ENCODE measurements at places on chromosomes 6 and 20.

DNA sequence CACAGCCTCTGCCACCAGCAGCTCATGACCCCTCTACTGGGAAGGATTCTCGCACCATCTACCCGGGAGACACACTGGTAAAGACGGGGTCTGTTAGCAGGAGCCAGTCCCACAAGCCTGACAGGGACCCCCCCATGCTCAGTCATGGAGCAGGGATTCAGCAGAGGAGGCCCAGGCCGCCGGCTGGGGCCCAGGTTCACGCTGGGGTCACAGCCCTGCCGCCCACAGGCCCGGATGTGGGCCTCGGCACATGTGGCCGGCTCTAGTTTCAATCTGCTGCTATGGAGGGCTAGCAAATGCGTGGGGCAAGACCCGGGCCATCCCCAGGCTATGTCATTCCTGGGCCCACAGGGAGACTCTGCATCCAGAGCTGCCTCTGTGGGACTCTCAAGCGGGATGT, 25.1 kb downstream of the PXDC1 start:
- DNase-seq, result no peak

- DNase-seq, result no peak
Measured at GRCh38 chr6:132443206-132443605, 41.9 kb upstream of the MOXD1 start.

DNA sequence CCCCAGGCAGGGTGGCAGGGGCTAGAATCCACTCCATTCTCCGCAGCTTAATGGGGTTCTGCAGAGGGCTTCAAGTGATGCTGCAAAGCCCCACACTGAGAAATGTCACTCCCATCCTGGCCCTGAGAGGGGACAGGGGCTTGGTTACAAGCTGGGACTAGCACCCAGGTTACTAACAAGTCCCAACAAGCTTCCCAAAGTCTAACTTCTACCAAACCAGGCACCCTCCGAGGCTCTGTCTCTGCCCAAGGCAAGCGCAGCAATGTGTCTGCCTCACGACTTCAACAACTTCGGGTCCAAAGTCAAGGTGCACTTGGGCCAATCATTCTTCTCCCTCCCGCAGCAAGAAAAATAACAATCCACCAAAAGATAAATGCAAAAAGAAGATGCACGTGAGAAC, 45.6 kb downstream of the NFATC2 start:
- DNase-seq, result no peak

DNA sequence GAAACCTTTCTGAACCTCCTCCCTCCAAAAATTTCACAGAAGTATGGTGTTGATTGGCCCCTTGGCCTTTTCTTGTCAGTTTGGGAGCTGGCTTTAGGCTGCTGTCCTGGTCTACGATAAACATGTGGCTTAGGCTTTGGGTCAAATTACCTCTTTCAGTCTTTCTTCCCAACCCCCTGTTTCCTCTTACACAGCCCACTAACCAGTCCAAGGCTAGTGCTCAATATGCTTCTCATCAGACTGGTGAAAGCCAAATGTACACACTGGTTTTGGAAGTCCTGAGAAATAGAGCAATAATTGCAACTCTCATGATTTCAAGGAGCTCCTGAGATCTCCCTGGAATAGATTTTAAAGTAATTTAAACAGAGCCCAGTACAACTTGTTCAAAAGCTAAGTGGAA, 933.7 kb upstream of the GJE1 start:
- DNase-seq, result no peak

GRCh38 chr6:35581633-35582032, 68.9 kb upstream of the TULP1 start:
- no peak for DNase-seq

GRCh38 chr6:127078669-127079068, 39.8 kb upstream of the RSPO3 start:
- DNase-seq, result no peak

GRCh38 chr6:63533026-63533425, 39.3 kb upstream of the LOC128125822 start:
- no peak for DNase-seq

DNA sequence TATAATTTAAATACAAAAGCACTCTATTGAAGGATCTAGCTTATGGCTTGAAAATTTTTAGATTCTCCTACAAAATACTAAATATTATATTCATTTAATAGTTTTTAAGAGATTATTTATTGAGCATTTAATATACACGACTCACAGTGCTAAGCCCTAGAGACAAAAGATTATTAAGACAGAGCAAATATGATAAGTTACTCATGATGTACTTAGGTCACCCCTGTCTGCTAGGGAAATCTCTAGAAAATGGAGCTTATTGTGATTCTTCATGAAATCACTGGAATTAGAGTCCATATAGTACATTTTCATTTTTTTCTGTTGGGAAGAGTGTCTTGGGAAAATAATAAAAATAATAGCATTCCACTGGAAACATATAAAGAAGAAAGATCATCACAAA, 37.8 kb downstream of the BEND6 start:
- DNase-seq, result no peak

DNA sequence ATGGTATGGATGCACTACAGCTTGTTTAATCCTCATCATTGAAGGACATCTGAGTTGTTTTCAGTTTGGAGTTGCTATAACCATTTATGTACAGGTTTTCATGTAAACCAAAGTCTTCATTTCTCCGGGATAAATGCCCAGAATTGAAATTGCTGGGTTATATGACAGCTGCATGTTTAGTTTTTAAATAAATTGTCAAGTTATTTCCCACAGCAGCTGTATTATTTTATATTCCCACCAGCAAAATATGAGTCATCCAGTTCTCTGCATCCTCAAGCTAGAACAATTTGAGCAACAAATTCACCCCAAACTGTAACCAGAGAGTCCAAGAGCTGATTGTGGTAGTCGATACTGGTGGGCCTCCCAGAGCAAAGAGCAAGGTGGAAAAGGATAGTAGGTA, 161.0 kb upstream of the PRND start:
- DNase-seq, result no peak

DNA sequence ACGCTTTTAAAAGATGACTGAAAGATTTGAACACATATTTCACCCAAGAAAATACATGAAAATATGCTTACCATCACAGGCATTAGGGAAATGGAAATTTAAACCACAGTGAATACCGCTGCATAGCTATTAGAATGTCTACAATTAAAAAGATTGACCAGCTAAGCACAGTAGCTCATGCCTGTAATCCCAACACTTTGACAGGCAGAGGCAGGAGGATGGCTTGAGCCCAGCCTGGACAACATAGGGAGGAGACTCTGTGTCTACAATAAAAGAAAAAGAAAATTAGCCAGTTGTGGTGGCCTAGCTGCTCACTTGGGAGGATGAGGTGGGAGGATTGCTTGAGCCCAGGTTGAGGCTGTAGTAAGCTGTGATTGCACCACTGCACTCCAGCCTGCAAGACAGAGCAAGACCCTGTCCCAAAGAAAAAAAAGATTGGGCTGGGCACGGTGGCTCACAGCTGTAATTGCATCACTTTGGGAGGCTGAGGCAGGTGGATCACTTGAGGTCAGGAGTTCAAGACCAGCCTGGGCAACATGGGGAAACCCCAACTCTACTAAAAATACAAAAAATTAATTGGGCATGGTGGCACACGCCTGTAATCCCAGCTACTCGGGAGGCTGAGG, 163.7 kb upstream of the AKAP12 start:
- DNase-seq, result no peak

GRCh38 chr20:56809668-56810067, 180.6 kb downstream of the TFAP2C start:
- DNase-seq, result no peak

- DNase-seq, result no peak
Measured at GRCh38 chr6:110814102-110815014, 911 bp downstream of the CDK19 start.

- no peak for DNase-seq
Measured at GRCh38 chr6:34657307-34657978, 39.1 kb downstream of the ILRUN start.

DNA sequence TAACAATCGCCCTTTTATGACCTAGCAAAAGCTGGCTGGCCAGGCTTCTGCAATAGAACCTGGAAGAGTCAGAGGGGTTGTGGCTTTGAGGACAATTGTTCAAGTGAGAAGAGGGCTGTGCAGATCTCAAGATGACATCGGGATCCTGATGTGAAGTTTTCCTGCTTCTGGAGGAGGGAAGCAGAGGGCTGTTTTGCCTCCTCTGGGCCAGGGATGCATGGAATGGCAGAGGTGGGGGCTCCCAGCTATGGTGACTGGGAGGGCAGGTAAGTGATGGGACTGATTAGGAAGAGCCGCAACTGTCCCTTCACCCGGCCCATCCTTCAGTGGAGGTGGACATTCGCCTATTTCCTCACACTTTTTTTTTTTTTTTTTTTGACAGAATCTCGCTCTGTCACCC, 43.4 kb upstream of the BLCAP start:
- no peak for DNase-seq

DNA sequence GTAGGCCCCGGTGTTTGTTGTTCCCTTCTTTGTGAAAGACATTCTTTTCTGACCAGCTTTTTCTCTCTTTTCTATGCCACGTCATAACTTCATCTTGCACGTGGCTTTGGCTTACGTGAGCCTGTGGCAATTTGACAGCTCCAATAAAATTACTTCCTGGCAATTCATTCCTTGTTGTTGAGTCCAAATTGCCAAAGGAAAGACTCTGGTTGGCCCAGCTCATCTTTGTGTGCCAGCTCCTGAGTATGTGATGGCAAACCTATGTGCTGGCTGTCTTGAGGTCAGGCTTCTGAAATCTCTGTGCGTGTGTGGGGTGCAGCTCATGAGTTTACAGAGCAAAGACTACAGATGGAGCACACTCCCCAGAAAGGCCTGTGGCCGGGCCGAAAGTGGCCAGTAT, 272.5 kb upstream of the SGK1 start:
- DNase-seq, result no peak

GRCh38 chr20:18999086-18999485, 185.5 kb downstream of the SCP2D1 start:
- no peak for DNase-seq

DNA sequence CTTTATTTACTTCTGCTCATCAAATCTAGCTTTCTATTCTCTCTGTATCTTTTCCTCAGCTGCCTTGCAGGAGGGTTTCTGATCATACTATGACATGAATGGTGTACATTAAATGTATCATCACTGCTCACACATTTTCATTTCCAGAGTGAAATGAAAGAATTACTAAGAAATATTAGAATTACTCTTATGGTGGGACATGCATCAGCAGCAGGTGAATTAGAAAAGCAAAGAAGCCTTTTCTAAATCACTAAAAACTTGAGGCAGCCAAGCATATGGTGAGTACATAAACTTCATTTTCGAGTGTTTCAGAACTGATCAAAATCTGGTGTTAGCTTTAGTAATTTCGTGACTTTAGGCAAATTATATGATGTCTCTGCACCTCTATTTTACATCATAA, 23.6 kb downstream of the IL17A start:
- DNase-seq, result no peak

DNA sequence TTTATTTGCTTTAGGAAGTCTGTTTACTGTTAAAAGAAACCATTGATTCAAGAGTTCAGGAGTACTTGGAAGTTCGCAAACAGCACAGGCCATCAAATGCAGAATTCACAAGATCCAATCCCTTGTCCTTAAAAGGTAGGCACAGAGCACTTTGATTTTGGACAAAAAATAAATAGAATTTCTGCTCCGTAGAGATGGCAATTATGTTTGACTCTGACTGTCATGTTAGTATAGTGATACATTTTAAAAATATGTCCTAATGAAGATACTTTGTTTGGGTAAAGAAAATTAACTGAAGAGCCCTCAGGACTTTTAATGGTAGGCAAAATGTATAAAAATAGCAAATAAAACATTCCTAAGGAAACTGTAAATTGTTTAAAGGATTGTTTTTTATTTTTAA, 113.1 kb downstream of the JAG1 start:
- DNase-seq, result no peak

DNA sequence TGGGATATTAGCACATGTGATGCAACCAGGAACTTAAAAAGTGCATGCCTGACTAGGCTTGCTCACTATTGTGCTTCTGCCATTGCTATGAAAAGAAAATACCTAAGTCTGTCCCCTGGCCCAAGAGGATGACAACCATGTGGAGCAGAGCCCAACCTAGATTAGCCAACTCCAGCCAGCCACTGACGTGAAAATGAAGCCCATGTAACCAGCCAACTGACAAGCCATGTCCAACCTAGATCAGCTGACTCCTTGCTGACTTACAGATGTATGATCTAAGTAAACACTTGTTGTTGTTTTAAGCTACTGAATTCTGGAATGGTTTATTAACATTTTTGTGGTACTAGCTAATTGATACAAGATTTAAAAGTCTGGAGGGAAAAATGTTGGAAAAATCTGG, 47.5 kb downstream of the PIGU start:
- no peak for DNase-seq

- DNase-seq, result no peak
Measured at GRCh38 chr20:24465159-24465558, 4.3 kb upstream of the SYNDIG1 start.

DNA sequence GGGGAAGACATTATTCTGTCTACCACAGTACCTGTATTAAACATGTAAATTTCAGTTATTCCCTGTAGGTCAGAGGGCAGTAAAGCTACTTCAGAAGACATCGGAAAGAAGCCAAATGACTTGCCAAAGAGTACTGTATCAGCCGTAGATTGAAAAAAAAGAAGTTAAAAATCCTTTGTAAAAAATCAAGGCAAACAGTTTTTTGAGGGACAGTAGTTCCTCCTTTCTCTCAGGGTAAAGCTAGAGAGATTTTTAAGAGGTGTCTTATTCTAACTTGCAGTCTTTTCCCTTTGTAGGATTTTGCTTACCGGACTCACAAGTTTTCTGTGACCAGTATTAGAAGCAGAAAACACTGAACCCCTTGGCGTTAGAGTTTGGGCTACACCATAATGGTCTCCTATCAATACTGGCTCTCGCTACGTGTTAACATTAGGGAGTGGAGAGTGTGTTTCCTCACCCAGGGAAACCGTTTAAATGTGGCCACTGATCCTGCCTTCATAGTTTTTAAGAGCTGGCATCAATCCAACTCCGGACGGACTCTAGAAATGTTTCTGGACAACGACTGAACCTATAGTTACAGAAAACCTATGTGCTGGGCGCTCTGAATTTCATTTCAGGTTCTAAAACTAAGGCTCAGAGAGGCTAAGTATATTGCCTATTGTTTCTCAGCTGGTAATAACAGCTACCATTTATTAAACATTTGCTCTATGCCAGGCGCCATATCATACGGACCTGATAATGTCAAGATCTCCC, 1.3 kb upstream of the ASXL1 start:
- no peak for DNase-seq

GRCh38 chr6:70673601-70674000, 5.9 kb downstream of the SMAP1 start:
- no peak for DNase-seq

- no peak for DNase-seq
Measured at GRCh38 chr20:62339647-62340062, 27.5 kb downstream of the LAMA5 start.

DNA sequence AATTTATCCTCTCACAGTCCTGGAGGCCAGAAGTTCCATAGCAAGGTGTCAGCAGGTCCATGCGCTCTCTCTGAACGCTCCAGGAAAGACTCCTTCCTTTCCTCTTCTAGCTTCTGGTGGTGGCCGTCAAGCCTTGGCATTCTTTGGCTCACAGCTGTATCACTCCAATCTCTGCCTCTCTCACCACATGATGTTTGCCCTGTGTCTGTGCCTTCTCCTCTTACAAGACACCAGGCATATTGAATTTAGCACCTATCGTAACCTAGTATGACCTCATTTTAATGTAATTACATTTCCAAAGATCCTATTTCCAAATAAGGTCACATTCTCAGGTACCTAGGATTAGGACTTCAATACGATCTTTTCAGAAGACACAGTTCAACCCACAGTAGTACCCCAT, 428.5 kb downstream of the CD83 start:
- no peak for DNase-seq

- no peak for DNase-seq
Measured at GRCh38 chr6:133288662-133289061, 47.5 kb downstream of the EYA4 start.

Data from GOT3 (cell line).